Activated CD4-positive, alpha-beta T cell treated with anti-CD3 and anti-CD28 coated beads, Interleukin-2, amount 50 U/mL, for 48 hours (primary cell): ENCODE measurements at places on chromosomes 7 and 10.

DNA sequence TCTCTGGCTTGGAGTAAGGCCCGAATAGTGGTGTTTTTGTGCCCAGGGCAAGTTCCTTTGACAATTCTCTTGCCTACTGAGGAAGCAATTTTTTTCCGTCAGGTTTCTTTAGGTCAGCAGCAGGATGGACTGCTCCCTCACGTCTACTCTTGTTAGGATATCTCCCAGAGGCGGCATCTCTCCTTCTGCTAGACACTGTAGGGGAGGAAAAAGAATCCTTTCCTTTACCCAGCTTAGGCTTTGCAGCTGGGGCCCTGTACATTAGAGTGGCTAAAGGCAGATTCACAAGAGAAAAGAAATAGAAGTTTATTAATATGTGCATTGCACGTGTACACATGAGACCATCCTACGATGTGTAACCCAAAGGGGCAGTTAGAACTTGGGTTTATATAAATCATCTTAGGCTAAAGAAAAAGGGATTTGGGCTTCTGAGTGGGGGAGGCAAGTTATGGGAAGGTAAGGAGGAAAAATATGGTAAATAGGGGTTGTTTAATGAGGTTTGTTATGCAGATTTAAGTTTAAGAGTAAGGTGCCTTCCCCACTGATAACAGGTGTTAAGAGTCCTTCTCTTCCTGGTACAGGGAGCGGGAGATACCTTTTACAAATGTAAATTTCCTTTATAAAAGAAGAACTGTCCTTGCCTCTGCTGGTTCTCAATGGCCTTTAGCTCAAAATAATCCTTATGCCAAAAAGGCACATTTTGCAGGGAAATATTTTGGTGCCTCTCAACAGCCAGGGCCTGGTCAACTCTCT, 156.4 kb downstream of the AOAH start:
- no peak for DNase-seq

DNA sequence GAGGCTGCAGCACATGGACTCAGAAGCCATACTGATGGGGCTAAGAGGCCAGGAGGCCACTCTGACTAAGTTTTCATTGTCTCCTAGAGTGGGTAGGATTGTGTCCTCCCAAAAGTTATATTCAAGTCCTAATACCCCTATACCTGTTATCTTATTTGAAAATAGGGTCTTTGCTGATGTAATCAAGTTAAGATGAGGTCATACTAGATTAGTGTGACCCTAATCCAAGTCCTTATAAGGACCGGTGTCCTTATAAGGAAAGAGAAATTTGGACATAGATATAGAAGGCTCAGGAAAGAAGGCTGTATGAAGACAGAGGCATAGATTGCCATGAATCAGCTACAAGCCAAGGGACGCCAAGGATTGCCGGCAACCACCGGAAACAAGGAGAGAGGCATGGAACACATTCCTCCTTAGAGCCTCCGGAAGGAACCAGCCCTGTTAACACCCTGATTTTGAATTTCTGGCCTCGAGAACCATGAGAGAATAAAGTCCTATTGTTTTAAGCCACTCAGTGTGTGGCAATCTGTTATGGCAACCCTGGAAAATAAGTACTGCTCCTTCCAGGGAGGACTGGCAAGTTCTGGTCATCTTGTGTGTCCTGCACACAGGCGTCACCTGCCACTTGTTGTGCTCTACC, 157.0 kb downstream of the EMX2 start:
- DNase-seq: no peak

GRCh38 chr7:46960970-46961369, 620.9 kb downstream of the TNS3 start:
- no peak for DNase-seq

GRCh38 chr10:100962351-100963080, 6.8 kb upstream of the SEMA4G start:
- no peak for DNase-seq

GRCh38 chr7:95472581-95473161, 13.1 kb upstream of the ASB4 start:
- no peak for DNase-seq

- DNase-seq: no peak
Measured at GRCh38 chr10:128280271-128280670, 154.0 kb upstream of the MKI67 start.

DNA sequence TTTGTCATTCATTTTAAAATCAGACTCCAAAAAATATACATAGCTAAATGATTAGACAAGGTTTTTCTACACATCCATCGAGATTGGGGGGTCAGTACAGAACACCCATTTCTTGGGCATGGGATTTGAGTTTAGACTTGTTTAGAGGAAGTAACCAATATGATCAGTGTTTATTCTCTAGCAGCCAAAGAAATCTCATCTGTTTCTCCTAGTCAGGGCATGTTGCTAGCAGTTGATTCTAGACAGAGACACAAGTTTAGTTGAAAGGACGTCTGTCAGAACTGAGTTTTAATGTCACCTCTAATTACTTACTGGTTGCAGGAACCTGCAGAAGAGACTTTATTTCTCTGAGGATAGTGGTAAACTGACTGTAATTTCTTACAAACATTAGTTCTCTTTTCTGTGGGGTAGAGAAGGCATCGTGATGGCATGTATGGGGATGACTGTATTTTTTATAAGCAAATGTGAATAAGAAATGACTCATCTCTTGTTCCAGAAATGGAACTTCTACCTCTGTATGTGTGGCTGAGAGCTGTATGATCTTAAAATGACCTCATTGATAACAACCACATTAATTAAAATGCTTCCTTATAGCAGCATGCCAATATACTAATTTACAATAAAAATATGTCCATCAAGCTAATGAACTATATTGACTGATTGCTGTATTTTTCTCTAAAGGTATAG, 30.6 kb upstream of the RHOBTB1 start:
- DNase-seq: no peak

GRCh38 chr7:50640779-50641178, 75.6 kb upstream of the DDC start:
- no peak for DNase-seq

- no peak for DNase-seq
Measured at GRCh38 chr10:110802090-110802489, 69.6 kb upstream of the PDCD4 start.

GRCh38 chr7:47973739-47974138, 5.7 kb downstream of the HUS1 start:
- peak; percentile 12 for DNase-seq

GRCh38 chr7:3150027-3150426, 106.4 kb upstream of the CARD11 start:
- no peak for DNase-seq

DNA sequence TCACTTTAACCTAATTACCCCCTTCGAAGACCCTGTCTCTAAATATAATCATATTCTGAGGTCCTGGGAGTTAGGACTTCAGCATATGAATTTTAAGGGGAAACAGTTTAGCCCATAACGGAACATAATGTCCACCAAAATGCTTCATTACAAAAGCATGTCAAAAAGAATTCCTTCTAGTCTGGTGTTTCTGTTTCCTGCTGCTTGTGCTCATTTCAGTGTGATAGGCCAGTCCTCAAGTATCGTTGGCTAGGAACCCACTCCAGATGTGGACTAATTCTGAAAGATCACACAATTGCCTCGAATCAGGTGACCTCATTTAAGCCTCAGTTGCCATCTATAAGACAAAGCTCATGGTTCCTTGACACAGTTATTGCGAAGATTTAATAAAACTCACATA, 29.6 kb downstream of the INPP5F start:
- DNase-seq: no peak

- peak; percentile 58 for DNase-seq
Measured at GRCh38 chr7:76358011-76358480, 745 bp downstream of the YWHAG start.

- DNase-seq: no peak
Measured at GRCh38 chr7:31939076-31939475, 131.1 kb downstream of the PDE1C start.

DNA sequence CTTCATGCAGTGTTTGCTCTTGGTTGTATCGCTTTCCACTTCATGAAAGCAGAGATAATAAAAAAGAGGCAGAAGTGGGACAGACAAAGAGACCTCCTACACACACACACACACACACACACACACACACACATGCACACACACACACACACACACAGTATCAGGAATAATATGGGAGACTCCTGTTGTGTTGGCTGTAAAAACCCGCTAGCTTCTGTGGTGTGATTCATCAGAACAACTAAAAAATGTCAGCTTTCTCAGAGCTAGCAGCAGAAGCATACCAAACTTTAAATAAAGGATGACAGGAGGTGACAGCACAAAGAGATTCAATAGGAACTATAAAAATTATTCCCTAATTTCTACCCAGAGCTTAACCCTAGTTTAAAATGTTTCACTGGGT, 148.2 kb upstream of the LRRTM3 start:
- no peak for DNase-seq

- DNase-seq: no peak
Measured at GRCh38 chr10:24215196-24215595, 6.3 kb downstream of the KIAA1217 start.

DNA sequence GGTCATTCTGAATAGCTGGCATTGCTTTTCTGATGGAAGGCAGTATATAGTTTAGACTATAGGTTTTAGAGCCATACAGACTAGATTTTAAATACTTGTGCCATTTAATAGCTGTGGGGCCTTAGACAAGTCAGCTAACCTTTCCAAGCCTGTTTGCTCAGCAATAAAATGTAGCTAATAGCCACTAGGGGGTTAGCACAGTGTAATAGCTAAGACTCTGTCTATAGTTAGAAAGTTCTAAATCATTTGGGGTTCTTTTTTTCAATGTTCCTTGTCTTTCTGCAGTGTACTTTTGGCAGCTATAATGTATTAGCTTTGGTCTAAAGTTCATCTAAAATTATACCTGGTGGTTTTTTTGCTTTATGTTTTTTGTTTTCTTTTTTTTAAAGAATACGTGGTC, 7.5 kb upstream of the KIFBP start:
- DNase-seq: no peak

DNA sequence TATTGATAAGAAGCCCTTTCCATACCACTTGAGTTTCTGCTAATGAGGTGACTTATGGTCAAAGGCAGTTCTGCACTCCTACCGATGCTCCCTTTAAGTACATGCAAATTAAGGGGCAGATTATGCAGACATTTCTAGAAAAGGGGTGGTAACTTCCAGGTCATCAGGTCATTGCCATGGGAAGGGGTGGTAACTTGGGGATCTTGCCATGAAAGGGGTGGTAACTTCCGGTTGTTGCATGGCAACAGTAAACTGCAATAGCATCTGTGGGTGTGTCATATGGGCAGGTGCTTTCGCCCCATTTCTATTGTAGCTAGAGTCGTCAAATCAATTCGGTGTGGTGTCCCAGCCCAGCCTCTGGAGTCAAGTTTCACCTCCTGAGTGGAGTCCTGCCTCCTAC, 150.9 kb downstream of the UBE2H start:
- no peak for DNase-seq

GRCh38 chr7:150909200-150909995, 57.1 kb downstream of the AOC1 start:
- DNase-seq: peak; percentile 35

- DNase-seq: no peak
Measured at GRCh38 chr7:47479821-47480575, 101.9 kb downstream of the TNS3 start.

DNA sequence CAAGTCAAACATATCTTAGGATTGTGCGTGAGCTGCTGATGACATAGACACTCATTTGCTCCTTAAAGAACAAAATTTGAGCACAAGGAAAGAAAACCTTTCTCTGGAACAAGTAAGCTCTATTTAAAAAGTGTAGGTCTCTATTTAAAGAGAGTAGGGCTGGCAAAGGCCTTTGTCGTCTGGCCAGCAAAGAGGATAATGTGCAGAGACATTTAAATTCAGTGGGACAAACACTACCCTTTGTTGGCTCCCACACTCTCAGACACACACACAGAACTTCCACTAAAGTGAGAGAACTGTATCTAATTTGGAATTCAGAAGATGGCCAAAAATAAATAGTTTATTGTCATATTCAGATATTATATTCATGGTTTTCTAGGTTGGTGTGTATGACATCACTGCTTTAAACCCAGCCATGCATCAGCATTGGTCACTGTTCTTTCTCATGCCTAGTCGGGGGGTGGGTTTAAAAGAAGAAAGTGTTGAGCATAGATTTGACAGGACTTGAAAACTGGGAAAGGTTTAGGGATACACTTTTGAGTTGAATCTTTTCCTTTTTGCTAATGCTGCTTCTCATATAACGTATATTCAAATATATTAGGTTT, 49.5 kb upstream of the HDAC9 start:
- DNase-seq: no peak

DNA sequence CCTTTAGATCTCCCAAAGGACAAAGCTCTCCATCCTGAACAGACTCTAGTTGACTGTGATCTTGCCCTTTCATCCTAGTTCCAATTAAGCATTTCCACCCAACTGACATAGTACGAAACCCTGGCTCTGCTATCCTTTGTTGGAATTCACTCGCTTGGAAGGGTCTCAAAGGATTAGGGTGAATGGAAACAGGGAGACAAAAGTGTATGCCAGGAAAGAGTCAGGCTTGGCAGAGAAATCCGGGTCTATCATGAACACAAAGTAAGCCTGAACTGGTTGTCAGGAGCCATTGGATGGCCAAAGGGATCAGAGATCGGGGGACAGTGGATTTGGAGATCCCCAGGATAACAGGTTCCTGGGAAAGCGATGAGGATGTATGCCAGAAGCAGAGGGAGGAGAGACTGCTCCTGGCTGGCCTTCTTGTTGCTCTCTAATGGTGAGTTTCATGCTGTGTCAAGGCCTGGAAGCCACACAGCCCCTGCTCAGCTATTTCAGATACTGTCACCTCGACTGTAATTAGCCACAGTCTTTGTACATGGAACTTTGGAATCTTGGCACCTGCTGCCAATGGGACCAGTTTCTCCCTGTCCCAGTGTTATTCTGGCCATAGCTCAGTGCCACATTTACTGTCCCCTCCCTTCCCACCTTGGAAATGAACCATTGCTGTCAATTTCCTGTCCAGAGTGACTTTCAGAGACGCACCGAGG, 1168.7 kb upstream of the AUTS2 start:
- DNase-seq: no peak

GRCh38 chr10:15427843-15428414, 56.8 kb upstream of the FAM171A1 start:
- DNase-seq: no peak

GRCh38 chr10:78359640-78360091, 326.0 kb downstream of the RPS24 start:
- DNase-seq: no peak

DNA sequence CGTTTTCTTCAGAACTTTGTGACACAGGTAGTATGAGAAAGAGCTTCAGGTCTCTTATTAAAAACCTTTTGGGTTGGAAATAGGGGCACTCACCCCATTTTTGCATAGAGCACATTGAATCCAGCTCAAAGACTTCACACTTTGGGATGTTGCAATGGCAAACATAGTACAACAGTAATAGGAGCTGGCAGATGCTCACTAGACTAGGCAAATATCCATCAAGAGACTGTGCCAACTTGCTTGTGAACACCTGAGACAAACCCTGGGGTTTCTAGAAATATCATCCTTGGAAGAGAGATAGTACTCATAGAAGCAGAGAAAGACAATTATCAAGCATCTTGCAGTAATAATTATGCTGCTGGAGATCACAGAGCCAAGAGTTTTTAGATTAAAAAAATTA, 280.0 kb downstream of the CACNA2D1 start:
- no peak for DNase-seq

DNA sequence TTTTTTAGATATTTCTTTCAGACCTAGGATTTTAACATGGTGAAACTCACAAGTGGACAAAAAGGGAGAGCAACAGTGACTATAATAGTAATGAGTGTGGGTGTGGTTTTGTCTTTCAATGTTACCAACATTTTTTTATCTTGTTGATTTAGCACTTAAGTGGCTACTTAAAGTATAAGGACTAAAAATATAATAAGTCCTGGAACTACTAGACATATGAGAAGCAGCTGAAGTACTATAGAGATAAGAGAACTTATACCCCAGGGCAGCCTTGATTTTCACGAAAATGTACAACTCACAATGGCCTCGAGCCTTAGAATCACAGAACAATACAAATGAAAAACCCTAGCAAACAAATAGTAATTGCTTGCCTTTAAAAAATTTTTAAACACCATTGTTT, 1151.8 kb downstream of the TYW1 start:
- DNase-seq: no peak
